OCI-LY7 (cell line): ENCODE measurements at places on chromosomes 5 and 9.

- no peak for DNase-seq
These were observed 27.8 kb upstream of the CSF1R start for GRCh38 chr5:150114102-150114641.

- peak; percentile 82 for DNase-seq
These were observed 15.2 kb upstream of the ERAP2 start for GRCh38 chr5:96861076-96861475.

- no peak for DNase-seq
These were observed 127.9 kb downstream of the EFNA5 start for GRCh38 chr5:107542831-107543231.

GRCh38 chr9:87497604-87498045 lies at the start of gene DAPK1:
Gene DAPK1, plus strand, starts transcription at chr9:87497867. Its CDS starts 1,211 bp downstream, at chr9:87499078.
- no peak for DNase-seq

GRCh38 chr9:13090628-13091027 lies 188.9 kb downstream of the MPDZ start:
- DNase-seq = no peak

DNA sequence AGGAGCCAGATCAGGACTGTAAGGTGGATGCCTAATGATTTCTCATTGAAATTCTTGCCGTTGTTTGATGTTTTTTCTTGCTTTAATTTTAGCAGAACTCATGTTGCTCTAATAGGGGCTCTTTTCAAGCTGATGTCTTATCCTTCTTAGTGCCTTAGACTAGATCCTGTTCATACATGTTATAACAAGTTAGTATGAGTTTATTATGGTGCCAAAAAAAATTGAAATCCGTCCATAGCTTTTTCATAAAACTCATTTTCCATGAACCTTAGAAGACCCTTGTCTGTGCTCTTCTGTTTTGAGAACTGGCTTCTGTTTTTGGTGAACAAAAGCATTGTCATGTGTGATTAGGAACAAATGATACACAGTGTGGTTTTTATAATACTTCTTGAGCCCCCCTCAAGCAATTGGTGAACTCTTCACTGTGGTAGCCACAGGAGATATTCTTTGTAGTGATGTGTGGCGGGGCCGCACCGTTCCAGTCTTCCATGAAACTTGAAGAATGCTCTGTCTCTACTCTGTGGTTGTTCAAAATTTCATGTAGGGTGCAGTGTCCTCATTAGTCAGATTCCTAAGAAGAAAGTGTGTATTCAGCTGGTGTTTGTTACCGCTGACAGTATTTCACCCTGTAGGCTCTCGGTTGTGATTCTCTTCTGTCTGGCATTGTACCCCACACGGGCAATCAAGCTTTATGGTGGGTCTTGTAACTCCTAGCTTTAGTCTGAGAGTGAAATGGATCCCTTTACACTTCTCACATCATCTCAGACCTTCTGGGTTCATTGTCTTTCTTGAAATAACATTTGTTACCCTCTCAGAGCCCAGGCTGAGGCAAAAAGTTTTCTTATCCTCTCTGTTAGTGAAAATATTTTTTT lies 10.7 kb downstream of the OTULIN start:
- DNase-seq = no peak

DNA sequence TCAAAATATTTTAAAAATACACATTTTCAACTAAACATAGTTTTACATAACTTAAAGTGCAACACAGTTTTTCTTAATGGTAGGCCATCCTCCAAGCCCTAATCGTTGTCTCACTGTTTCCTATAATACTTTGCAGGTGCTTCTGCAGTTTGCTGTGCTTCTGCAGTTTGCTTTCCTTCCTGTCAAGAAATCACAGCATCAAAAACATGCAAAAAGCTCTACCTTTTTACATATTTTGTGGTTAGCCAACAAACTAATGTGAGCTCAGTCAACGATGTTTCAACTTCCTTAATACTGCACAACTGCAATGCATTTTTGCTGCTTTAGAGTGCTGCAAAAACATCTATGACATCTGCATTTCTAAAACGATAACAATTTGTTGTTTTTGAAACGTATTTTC lies 25.2 kb downstream of the EMB start:
- DNase-seq = peak; percentile 96

DNA sequence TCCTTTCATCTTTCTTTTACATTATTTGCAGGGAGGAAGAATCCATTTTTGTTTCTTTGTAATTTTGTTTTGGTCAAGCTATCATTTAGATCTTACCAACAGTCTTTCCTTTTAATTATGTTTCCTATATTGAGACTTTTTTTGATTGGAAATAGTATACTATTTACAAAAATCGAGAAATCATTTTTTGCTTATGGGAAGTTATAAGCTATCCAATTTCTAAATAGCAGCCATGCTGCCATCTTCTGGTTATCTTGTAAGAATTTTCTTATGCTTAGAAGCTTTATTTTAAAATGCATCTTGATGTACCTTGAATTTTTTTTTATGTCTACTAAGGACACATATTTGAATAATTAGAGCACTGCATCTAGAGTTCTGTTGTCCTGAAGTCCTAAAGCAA lies 821.2 kb downstream of the PTPRD start:
- peak; percentile 61 for DNase-seq

DNA sequence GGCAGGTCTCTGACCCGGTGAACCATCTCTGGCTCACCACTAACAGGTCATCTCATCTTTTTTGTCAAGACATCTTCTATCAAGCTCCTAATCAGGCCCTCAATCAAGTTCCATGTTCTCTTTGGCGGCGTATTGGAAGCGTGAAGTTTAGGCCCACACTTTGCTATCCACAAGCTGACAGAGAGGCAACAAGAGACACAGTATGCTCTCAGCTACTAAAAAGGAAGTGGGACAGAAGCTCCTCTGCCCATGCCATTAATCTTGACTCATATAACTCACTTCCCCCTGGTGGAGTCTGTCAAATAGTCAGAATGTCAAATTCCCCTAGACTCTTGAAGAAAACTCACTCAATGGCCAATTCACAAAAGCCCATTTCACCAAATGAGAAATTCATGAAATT lies 77.6 kb upstream of the TMC1 start:
- DNase-seq = no peak

GRCh38 chr5:149559706-149560105 lies 8.5 kb upstream of the CSNK1A1 start:
- no peak for DNase-seq

- DNase-seq = no peak
These were observed 13.5 kb downstream of the SH3TC2 start for GRCh38 chr5:149049371-149049781.

DNA sequence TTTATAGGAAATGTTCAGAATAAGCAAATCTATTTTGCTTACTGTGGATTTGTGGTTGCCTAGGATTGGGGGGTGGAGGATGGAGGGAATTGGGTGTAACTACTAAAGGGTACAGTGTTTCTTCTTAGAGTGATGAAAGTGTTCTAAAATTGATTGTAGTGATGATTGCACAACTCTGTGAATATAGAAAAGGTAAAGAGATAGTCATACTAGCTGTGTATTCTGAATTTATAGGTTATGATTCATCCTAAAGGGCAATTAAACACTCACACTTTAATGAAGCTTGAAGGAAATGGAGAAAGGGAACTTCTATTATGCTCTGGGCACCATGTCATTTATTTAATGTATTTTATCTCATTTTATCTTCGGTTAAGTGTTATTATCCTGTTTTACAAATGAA lies 9.9 kb downstream of the TXNDC8 start:
- no peak for DNase-seq

- no peak for DNase-seq
These were observed 25.2 kb downstream of the CCL28 start for GRCh38 chr5:43386960-43387362.

GRCh38 chr5:75053054-75053303 lies 621 bp upstream of the GCNT4 start:
- no peak for DNase-seq

DNA sequence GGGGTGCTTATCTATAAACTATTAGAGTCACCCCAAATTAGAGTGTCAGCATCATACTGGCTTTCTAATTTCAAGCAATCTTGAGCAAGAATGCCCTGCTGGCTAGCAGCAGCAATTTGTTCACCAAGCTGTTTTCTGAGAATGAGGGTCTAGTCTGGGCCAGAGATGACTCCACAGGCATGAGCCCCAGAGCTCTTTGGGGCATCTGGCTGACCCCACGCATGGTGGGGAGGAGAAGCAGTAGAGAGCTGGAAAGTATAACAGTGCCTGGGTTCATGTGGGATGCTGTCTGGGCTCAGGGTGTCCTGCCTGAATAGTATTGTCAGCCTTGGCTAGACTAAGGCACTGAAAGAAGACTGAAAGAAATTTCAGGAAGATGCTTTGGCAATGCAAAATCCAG lies 64.9 kb downstream of the C6 start:
- no peak for DNase-seq

GRCh38 chr9:105452185-105452584 lies 4.4 kb downstream of the FSD1L start:
- no peak for DNase-seq

DNA sequence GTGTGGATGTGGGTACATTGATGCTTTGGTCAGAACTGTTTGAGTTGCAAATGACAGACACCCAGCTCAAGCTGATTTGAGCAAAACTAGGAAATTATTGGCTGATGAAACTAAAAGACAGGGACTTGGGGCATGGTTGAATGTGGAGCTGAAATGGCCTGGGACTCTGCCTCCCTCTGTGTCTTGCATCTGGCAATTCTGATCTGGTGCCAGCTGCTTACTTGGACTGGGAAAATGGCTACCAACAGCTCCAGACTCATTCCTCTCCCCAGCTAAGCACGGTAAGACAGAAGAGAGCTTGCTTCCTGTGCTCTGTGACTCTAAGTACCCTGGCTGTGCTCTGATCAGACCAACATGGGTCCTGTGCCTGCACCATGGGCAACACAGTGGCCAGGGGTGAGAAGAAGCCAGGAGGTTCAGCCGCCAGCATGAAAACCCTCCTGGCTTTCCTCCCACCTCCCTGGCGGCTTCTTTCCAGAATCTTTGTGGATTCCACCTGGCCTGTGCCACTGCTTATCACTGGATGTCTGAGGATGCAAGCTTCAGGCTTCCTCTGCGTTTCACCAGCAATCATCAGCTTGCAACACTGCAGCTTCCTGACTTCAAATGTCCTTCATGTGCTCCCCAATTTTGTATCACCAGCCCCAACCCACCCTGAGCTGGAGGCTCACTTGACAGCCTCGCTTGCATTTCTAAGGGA lies 44.1 kb downstream of the C5orf15 start:
- DNase-seq = peak; percentile 54

GRCh38 chr5:75603371-75603770 lies 7.9 kb upstream of the ANKDD1B start:
- DNase-seq = no peak

DNA sequence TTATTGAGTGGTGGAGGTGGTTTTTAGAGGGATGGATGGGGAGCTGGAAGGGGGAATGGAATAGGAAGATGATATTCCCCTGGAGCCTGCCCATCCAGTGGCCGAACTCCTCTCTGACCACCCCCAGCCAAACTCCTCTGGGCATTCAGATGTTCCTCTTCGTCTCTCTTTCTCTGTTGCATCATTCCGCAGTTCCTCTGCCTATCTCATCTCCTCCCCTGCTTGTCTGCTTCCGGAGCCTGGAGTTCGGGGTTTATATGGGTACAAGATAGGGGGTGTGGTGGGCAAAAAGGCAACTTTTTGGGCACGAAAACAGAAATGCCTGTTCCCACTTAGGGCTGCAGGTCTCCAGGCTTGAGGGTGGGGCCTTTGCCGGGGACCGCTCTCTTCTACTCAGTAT lies 12.2 kb upstream of the CDK5RAP2 start:
- no peak for DNase-seq

DNA sequence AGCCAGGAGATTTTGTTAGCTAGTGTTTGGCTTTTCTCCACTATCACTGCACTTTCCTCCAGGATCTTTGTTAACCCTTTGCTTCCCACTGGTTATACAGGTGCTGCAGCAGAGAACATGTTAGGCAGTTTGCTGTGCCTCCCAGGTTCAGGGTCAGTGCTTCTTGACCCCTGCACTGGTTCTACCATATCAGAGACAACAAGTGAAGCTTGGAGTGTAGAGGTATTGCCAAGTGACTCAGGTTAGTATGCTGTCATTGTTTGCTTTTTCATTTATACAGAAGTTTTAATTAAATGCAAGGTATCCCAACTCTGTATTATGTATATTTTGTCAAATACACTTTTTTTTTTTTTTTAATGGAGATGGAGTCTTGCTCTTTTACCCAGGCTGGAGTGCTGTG lies 68.4 kb downstream of the GAPVD1 start:
- no peak for DNase-seq

- no peak for DNase-seq
These were observed 126.1 kb downstream of the OLFM1 start for GRCh38 chr9:135213566-135213965.

GRCh38 chr5:136087961-136088871 lies 44.4 kb upstream of the SMAD5 start:
- DNase-seq = no peak

DNA sequence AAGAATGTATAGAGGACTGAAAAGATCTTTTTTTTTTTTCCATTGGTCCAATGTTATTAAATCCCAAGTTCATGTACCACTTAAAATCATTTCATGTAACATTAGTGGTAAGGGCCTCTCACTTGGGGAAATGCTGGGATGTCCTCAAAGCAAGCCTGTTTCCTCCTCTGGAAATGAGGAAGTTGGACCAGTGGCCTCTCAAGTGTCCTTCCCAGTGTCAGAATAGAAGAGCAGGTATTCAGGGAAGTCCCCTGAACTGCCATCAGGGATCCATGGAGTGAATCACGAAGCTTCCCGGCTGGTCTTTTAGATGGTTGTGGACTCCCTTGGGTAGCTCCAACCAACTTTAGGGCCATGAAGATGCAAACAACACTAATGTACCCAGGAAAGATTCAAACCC lies 55.2 kb upstream of the AFAP1L1 start:
- DNase-seq = no peak

DNA sequence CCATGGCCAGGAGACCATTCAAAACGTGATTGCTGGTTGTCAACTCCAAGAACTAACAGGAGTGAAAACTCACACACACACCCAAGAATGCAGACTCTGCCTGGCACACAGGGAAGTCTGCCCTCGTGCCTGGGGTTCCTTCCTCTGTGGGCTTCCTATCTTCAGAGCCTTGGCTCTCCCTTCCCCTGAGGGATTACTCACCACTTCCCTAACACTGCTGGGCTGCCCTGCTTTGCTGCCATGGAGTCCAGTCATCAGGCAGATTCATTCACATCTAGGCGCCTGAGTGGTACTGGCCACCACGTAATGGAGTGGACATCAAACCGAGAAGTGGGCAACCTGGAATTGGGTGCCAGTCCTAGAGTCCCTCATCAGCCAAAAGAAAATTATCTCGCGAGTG lies 76.4 kb upstream of the PRSS3 start:
- no peak for DNase-seq

DNA sequence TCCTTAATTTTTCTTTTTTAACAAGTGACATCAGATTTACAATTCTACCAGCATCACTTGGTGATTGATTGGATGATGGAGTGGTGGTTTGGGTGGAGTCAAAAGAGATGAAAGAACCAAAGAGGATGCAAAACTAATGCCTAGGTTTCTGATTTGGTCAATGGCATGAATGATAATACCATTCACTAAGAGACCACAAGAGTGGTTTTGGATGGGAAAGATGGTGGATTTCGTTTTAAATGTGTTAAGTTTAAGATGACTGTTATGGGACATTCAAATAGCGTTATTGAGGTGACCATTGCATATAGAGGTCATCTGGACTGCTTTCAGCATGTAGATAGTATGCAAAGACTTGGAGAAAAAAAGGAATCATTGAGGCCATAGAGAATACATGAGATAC lies 3.6 kb downstream of the SMC5 start:
- no peak for DNase-seq
